Osteocyte (in vitro differentiated cells): ENCODE measurements at places on chromosomes 16 and 17. TPM values are rescaled to one million over a fixed set of nuclear protein-coding genes. Genes with fewer than 3 reads are reported as not detected.
A peak's percentile ranks its signal among the peaks of the same experiment; 100 is the strongest.

Gene TP53TG3F
- total RNA-seq, result not detected in 2 replicates

DNA sequence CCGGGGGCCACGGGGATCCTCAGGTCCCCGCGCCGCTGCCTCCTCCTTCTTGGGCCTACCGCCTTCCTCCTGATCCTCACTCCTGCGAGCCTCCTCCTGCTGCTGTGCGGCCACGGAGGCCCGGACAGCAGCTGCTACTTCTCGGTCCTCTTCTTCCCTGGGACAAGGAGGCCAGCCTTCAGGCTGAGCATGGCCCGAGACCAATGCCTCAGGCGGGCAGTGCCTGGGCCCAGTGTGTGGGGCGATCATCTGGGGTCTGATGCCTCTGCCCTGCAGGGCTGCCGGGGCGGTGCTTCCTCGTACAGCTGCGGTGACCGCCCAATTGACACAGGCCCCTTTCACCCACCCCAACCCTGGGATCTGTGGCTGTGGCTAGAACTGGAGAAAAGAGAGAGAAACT, 8.6 kb downstream of the ZNF598 start:
- no peak for DNase-seq

GRCh38 chr17:69814031-69814430, 261.0 kb upstream of the KCNJ16 start:
- no peak for DNase-seq

Gene NPIPA2
- total RNA-seq, result 9.0 and 9.5 TPM in 2 replicates

Gene MYO15B
- 40.8 and 42.5 TPM in 2 replicates for total RNA-seq

DNA sequence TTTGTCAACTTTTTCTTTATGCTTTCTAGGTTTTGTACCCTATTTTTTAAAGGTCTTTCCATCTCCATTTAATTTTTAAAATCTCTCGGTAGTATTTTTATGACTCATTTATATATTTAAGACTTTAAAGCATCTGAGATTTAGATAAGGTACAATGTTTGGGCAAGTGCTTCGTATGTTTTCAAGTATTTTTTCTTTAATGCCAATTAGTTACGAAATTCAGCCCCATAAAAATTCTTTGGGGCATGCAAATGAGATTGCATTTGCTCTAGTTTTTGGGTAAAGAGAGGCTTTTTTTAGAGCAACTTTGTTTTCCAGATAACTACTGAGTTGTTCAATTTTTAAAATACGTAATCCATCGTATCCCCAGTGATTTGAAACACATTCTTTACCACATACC, 65.3 kb upstream of the CRHR1 start:
- no peak for DNase-seq

- no peak for DNase-seq
Observed at GRCh38 chr17:32621612-32622312, 135.0 kb downstream of the CDK5R1 start.

Gene TGFB1I1
- total RNA-seq, result 112 and 120 TPM in 2 replicates

Gene SNX11
- total RNA-seq, result 16.2 and 18.3 TPM in 2 replicates

DNA sequence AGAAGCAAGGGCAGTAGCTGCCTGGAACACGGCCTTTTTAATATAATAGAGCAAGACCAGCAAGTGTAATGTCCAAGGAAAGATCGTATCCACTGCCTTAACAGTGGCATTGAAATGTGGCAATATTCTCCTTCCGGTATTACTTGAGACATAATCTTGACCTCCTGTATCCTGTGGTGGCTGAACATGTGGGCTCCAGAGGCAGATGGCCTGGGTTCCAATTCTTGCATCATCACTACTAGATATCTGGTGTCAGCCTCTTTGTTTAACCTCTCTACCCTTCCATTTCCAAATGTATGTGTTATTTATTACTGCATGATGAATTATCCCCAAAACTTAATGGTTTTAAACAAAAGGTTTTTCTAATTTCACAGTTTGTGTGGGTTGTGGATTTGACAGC, 3.5 kb upstream of the CDYL2 start:
- no peak for DNase-seq

Gene CA7
- not detected in 2 replicates for total RNA-seq

DNA sequence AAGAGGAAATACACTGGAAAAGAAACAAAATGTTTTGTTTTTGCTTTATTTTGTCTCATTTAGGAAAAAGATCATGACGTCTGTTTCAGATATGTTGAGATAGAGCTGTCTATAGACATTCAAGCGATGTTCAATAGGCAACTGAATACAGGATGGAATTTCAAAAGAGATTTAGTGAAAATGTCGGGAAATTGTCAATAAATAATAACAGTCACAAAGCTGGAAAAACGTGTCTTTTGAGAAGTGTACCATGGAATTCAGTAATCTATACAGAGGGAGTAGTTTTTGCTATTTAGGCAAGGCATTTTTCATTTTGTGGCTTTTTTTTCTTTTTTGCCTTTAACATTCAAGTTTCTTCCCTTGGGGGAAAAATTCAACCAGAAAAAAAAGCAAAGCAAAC, 33.0 kb downstream of the TMEM100 start:
- no peak for DNase-seq

DNA sequence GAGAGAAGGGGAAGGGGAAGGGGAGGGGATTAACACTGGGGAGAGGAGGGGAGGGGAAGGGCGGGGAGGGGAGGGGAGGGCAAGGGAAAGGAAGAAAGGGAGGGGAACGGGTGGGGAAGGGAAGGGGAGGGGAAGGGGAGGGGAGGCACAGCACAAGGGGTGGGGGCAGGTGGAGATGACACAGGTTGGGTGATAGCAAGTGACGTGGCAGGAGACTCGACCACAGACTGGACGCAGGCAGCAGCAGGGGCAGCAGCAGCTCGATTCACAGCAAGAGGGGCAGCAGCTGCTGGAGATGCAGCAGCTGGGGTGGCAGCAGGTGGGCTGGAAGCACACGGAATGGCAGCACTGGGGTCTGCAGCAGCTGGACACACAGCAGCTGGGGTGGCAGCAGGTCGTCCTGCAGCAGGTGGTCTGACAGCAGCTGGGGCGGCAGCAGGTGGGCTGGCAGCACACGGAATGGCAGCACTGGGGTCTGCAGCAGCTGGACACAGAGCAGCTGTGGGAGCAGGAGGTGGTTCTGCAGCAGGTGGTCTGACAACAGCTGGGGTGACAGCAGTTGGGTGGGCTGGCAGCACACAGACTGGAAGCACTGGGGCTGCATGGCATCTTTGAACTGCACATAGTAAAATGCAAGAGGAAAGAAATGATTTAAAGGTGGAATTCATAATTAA, at the start of gene KRTAP4-16:
TSS of gene KRTAP4-16 (minus strand) at position 624 of the 674 bp plus-strand sequence. CDS start at position 624, 0 bp downstream.
- DNase-seq, result no peak

- DNase-seq, result no peak
Observed at GRCh38 chr17:63840591-63841349, 1.7 kb downstream of the SMARCD2 start.

- no peak for DNase-seq
Observed at GRCh38 chr16:17321824-17322223, 148.9 kb downstream of the XYLT1 start.

- no peak for DNase-seq
Observed at GRCh38 chr16:14303639-14304394, 232.7 kb downstream of the MRTFB start.

DNA sequence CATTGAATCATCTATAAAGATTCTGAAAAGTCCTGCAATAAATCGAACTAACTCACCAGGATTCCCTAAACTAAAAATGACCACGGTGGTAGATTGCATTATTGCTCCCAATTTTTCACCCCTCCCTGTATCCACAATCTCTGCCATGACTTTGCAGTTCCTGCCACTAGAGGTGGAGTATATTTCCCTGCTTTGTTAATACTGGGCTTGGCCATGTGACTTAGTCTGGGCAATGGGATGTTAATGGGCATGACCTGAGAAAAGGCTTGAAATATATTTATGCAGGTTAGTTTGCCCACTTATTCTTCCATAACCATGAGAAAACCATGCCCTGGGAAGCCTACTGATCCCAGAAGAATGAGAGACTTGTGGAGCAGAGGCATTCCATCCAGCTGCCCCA, 59.1 kb downstream of the NOG start:
- DNase-seq, result no peak

GRCh38 chr17:72984145-72984925, 108.2 kb downstream of the SLC39A11 start:
- no peak for DNase-seq

DNA sequence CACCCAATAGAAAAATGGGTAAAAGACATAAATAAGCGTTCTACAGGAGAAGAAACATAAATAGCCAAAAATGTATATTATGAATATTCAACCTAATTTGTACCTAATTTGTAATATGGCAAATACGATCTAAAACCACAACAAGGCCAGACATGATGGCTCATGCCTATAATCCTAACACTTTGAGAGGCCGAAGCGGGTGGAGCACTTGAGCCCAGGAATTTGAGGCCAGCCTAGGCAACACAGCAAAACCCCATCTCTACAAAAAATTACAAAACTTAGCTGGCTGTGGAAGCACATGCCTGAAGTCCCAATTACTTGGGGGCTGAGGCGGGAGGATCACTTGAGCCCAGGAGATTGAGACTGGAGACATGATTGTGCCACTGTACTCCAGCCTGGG, 30.1 kb downstream of the CRLF3 start:
- no peak for DNase-seq

- no peak for DNase-seq
Observed at GRCh38 chr16:89969741-89970410, 21.3 kb downstream of the DEF8 start.

GRCh38 chr17:62188713-62189112, 123.6 kb upstream of the MED13 start:
- DNase-seq, result no peak

GRCh38 chr17:29972277-29972676, 30.8 kb downstream of the EFCAB5 start:
- no peak for DNase-seq

GRCh38 chr17:39738568-39738901, 797 bp downstream of the GRB7 start:
- no peak for DNase-seq

Gene ZNF750
- total RNA-seq, result not detected in 2 replicates

Gene USP6
- 0.13 and 0.16 TPM in 2 replicates for total RNA-seq

DNA sequence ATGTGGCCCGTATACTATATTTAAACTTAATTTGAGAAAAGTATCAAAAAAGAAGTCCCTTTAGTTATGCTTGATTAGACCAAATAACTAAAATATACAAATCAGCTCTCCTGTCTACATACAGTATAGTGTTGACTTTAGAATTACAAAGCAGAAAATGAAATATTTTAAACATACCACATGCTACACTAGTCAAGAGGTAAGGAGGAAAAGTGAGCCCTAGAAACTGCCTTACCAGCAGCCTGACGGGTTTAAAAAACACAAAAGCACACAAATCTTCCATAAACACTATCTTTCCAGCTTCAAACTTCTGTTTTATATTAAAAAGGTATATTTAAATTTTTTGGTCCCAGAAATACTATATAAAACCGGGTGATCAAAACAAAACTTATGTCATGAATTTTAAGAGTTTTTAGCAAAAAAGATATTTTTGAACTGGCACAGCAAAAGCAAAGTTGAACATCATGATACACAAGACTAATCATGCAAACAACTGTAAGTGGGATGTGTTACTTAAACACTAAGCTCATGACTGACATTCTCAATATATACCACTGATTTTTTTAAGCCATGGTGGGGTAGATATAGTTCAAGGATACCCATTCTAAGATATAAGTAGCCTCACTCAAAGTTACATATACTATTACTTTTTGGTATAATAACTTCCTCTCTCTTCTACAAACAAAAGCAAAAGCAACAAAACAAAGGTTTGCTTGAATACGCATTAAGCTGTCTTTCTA, 11.8 kb downstream of the KLHL10 start:
- no peak for DNase-seq

GRCh38 chr17:50944054-50944901, 78.1 kb upstream of the TOB1 start:
- DNase-seq, result no peak

Gene KIF2B
- total RNA-seq, result not detected in 2 replicates

- peak; percentile 83 for DNase-seq
Observed at GRCh38 chr16:28623172-28623711, 13.4 kb upstream of the SULT1A1 start.

DNA sequence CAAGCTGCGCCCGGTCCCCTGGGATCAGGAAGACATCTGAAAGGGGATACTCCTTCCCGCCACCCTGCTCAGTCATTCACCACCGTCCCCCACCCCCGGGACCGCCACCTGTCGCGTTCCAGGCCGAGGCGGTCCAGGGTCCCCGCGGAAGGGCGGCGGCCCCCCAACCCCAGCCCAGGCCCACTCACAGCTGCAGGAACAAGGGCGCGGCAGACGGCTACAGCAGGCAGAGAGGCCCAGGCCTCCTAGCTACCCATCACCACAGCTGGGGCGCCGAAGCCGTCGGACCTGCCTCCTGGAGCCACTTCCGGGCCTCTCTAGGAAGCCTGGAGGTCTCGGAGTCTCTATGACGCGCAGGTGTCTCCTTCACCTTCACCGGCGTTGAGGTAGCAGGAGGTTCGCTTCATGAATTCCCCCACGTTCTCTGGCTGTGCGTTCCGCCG, at the start of gene SDR42E1:
TSS of gene SDR42E1 (minus strand) at position 272 of the 443 bp plus-strand sequence. CDS start 10,612 bp downstream, outside the sequence.
- DNase-seq, result no peak

DNA sequence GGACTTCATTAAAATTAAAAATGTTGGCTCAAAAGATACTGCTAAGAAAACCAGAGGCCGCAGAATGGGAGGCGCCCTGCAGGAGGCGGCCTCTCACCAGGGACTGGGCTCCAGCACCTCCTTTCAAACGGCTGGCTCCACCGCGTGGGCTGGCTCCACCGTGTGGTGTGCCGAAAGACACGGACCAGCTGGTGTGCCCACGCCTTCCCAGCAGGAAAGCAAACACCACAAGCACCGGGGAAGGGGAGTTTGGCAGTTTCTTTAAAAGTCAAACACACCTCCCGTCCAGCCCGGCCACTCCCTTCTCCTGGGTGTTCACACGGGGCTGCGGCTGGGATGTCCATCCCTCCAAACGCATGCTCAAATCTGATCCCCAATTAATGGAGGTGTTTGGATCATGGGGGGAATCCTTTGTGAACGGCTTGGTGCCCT, 13.9 kb downstream of the HAGH start:
- peak; percentile 89 for DNase-seq

Gene CIITA
- not detected in 2 replicates for total RNA-seq

Gene CORO6
- total RNA-seq, result 4.8 and 7.1 TPM in 2 replicates
